ENCODE measurements at places on chromosomes 4 and X. TPM values are rescaled to one million over a fixed set of nuclear protein-coding genes. Genes with fewer than 3 reads are reported as not detected.

The RAB9B gene
- not detected for total RNA-seq

The JCHAIN gene
- not detected for total RNA-seq

- no peak for DNase-seq
These were observed 108.3 kb downstream of the CDS1 start for GRCh38 chr4:84691170-84691691.

DNA sequence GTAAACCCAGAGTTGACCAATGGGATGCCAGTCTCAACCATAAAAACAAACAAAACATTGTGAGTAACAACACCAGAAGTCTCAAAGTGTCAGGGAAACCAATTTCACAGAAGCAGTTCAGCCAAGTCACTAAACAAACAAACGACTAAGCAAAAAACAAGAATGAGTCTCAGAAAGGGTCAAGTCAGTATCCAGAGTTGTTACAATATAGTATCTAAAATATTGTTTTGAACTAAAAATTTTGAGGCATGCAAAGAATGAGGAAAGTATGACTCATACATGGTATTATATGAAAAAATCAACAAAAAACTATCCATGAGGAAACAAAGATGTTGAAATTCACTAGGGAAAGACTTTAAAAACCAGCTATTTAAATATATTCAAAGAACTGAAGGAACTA is 70.6 kb downstream of the AR start:
- no peak for DNase-seq

DNA sequence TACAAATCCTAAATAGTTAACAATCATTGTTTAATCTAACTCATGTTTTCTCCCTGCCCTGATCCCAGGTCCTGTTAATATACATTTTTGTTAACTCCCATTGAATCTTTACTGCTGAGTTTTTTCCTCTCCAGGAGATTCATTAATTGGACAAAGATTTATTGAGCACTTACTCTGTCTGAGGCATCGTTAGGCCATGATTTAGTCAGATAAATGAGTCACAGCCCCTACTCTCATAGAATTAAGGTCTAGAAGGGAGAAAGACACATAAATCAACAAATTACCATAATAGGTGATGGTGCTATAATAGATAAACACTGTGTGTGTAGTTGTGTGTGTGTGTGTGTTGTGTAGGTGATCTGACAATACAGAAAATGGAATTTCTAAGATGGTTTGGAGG is 112.5 kb downstream of the MAPK10 start:
- no peak for DNase-seq

DNA sequence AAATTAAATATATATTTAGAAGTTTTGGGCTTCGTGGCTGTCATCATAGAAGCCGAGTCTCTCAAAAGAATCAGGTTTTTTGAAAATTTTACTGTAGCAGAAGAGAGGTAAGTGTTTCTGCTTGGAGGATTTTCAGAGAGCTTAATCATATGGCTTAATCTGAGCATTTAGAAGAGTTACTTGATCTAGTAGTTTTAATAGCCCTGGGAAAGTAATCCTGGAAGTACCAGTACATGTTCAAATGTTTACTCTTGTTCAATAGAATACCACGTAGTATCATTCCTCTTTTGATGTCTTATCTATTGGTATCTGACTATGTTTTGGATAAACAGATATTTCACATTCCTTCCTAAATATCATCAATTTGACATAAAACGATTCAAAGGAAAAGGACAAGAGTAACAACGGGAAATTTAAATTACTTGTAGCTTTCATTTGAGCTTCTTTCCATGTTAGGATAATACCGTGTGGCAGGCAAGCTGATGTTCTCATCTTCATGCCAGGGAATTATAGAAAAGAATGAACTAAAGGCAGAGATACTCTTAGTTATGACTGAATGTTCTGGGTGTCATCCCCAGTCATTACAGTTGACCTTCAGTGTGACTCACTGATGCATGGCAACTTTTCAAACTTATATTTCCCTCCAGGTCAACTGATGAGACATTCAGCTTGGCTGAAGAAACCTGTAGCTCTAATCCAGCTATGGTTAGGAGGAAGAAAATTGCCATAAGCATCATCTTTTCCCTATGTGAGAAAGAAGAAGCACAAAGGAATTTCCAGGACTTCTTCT is 89.8 kb downstream of the FNIP2 start:
- no peak for DNase-seq

DNA sequence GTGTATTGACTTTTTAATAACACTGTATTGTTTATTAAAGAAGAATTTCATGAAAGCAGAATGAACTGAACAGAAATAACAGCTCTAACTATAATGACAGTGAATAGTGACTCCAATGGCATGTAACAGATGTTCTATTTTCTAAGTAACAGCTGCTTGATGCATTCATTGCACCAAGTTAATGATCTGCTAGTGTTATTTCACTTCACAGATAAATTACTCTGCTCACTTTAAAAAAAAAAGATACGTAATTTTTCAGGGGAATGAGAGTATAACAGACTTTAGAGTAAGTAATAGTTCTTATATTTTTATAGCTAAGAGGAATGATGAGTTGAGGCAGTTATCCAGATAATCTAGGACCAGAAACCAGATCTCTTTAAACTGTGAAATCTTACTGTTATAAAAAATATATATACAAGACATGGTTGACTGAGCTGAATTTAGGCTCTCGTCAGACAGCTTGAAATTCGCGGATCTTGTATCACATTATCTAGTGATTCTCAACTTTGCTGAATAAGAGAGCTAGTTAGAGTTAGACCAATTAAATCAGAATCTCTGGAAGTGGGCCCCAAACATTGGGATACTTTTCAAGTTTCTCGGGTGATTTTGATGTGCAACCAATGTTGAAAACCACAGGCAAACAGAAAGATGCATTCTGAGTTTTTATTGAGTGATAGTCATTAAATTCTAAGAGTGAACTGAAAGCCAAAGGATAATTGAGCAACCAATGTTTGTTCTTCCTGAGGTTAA is 840.7 kb downstream of the DMD start:
- no peak for DNase-seq

GRCh38 chr4:8605289-8605688 is 12.7 kb downstream of the CPZ start:
- no peak for DNase-seq

- DNase-seq = no peak
These were observed 40.3 kb downstream of the ATP2B3 start for GRCh38 chrX:153557618-153558355.

- no peak for DNase-seq
These were observed 66.0 kb upstream of the ADRA2C start for GRCh38 chr4:3700223-3700622.

DNA sequence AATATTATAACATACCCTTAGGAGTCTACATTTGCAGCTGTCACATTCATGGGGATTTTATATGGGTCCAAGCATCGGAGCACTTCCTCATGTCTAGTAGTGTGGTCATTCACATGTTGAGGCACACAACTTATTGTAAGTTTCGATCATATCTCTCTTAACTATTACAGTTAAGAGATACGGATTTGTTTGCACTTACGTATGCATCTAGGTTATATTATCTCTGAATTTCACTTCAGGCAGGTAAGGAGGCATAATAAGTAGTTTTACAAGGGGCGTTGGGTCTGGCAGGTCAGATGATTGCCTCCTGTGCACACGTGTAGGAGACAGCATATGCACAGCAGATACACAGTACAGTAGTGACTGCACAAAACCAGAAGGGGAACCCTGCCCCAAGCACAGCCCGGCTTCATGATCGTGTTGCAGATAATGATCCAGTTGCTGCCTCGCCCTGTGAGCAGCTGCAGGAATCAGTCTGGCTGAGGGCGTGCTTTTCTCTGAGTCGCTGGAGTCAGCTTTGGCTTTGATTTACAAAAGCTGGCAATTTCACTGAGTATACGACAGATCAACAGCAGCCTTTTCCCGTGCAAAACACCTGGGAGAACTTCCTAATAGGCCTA is 302.9 kb upstream of the GATB start:
- DNase-seq = no peak

DNA sequence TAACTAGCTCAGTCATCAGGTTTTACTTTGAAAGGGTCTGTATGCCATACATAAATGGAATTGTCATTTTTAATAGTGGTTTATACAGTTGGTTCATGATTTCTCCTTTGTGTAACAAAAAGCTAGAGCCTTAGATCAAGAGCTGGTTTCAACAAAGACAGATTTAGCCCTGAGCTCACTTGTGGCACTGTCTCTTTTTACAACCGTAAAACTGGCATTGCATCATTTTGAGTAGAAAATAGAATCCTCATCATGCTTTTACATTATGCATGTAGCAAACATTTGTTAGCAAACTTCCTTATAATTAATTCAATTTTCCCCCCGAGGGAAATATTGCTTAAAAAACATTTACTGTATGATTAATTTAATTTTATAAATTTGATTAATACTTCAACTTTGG is 1871.5 kb downstream of the ARAP2 start:
- no peak for DNase-seq

- DNase-seq = peak; percentile 29
These were observed 89.5 kb downstream of the OR13H1 start for GRCh38 chrX:131633285-131633917.

GRCh38 chrX:17531500-17531899 is 156.5 kb downstream of the NHS start:
- no peak for DNase-seq

DNA sequence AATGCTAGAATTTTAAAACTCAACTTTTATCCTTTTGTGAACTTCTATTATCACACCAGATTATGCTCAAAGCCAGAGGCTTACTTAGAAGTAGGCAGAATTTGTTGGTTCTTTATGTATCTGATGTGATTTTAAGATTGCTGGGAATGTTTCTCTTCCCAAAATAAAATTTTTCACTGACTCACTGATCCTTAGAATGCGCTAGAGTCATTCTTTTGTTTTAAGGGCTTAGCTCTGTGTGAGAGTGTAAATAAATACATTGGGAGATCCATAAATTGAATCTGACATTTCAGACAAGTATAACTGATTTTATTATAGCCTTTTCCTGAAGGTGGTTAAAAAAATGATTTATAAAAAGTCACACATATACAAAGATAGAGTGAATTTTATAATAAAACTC is 101.3 kb downstream of the LARP1B start:
- no peak for DNase-seq
